ENCODE measurements at places on chromosomes 1 and 21.

DNA sequence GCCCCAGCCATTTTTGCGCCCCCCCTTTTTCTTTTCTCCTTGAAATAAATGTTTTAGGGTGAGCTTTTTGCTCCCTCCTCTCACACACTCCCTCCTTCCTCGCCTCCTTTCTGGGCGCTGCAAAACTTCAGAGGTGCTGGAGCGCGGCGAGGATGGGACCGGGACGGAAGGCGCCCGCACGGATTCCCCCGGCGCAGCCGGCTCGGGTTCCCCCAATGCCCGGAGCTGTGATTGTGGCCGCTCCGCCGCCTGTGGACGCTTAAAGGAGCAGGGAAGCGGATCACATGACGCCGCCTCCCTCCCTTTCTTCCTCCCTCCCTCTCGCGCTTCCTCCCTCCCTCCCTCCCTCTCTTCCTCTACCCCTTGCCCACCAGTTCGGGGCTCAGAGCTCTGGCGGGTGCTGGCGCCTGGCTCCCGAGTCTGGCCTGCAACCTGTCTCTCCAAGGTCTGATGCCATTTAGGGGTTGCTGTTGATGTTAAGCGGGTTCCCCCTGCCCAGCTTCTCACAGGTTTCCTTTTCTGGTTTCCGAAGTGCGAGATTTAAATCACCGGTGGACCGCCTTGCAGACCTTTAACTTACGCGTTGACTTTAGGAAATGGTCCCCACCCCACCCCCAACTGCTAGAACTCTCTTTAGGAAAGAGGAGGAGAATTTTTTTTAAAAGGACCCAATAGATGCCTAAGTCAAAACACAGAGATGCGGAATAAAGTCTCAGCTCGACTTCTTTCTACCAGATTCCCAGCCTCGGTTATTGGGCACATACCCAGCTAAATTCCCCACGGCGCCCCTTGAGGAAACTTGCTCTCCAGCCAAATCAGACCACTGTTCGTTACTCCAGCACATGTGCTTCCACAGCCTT is at the start of gene WLS:
Gene WLS (minus strand): TSS at position 235 of the 860 bp plus-strand sequence. CDS start 224 bp downstream, at position 11.
- DNase-seq = no peak

DNA sequence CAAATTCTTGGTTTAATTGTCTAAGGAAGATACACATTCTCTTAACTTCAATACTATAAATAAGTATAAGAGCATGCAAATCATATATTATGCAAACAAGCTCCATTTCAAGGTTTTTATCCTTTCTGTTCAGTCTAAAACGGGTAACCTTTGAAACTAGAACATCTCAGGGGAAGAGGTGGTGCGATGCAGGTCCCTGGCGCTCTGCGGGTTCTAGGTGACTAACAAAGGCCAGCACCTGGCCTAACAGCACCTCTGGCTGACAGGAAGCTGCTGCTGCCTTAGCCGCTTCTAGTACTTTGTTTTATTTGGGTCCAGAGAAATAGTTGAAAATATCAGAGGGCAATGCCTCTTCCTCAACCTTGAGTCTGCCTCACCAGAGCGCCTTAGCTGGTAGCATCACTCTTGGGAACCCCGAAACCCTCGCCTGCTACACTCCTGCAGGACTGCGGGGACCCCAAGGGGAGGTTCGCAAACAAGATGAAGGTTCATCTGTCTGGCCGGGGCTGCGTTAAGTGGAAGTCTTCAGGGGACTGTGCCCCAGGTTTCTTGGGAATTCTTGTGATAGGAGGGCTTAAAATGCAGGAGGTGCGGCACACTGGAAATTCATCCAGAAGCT is 45.5 kb downstream of the PRDM15 start:
- no peak for DNase-seq

- DNase-seq = no peak
These were observed 39.8 kb downstream of the MYSM1 start for GRCh38 chr1:58660105-58660504.

- no peak for DNase-seq
These were observed 212.5 kb upstream of the MAP1LC3C start for GRCh38 chr1:242211254-242212022.

- no peak for DNase-seq
These were observed 57.9 kb upstream of the ADARB1 start for GRCh38 chr21:45016406-45017038.

DNA sequence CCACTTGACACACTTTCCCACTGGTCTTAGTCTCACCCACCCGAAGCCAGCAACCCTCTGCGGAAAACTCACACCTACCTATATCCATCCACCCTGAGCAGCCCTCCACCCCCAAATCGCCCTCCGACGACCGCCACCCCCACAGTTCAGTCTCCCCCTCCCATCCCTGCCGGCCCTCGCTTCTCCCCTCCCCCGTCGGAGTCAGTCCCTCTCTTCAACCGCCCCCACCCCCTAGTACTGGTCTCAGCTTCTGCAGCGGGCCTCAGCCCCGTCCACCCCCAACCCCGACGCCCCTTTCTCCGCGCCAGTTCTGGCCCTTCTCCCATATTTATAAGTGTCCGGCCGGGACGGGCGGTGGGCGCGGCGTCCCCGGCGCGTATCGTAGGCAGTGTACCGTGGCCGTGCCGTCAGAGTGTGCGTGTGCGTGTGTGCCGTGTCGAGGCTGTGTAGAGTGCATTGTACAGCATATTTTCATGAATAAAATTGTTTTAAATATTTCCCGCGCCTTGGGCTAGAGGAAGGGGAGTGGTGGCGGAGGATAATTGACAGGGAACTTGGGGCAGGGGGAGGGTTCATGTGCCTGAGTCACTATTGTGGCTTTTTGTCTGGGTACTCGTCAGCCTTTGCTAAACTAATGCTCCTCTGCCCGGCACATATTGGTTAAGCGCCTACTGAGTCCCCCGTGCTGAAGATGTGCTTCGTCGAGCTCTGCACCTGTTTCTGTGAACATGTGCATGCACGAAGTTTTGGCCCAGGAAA is 22.0 kb downstream of the FOXO6 start:
- no peak for DNase-seq

- no peak for DNase-seq
These were observed 31.4 kb downstream of the SERTAD4 start for GRCh38 chr1:210263963-210264362.

DNA sequence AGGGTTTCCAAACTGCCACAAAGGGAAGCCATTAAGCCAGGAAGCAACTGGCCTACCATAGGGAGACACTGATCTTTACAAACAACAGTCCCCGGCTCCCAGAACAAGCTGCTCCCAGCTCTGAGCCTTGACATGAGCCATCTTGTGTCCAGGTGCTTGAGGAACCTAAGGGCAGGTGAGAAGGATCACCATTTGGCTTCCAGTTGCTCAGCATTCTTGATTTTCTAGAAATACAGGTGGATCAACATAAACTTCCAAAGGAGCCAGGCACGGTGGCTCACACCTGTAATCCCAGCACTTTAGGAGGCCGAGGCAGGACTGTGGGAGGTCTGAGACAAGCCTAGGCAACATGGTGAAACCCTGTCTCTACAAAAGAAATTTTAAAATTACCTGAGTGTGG is 21.6 kb downstream of the ZBTB17 start:
- no peak for DNase-seq

GRCh38 chr1:8765198-8765597 is 52.2 kb downstream of the RERE start:
- no peak for DNase-seq

DNA sequence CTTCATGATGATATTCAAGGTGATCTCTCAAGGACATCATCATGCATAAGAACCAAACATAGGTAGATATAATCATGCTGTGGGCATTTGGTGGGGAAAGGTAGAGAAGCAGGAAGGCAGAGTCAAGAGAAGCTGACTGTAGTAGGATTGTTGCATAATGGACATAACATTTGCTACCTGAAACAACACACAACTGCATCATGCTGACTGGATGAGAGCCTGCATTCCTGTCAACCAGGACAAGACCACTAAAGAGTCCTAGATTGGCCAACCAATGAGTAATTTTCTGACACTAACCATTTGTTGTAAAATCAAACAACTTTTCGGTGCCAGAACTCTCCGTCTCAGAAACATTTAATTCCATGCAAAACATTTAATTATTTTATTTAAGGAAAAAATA is 377.2 kb downstream of the PLPP3 start:
- no peak for DNase-seq

DNA sequence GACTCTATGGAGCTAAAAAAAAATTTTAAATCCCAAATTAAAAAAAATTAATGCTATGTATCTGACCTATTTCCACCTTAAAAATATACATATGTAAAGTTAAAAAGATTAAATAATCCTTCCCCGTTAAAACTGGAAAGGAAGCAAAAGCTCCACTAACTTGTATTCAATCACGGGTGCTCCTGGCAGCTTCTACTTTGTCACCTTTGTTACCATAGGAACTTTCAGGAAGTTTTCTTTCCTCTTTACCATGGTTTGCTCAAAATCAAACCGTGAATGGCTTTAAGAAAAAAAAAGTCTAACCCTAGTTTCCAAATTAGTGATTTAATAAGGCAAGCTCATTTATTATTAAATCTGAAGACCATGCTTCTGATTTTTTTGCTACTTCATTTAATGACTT is 3.5 kb downstream of the GPATCH2 start:
- DNase-seq = no peak

DNA sequence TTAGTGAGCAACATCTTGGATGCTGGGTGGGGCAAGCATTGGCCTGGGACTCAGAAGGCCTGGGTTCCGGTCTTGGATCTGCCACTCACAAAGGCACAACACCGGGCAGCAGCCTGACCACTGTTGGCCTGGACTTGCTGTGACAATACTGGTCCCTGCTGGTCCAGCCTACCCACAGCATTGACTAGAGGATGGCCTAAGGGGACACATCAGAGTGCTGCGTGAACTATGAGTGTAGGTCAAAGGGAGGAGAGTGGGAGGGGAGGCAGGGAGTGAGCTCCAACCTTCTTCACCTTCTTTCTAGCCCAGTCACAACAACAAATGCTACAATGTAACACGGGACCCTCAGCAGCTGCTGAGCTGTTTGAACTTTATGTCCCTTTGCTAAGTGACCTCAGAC is 31.1 kb downstream of the TMEM50A start:
- DNase-seq = no peak

- DNase-seq = no peak
These were observed 161.2 kb downstream of the PSMG1 start for GRCh38 chr21:39022035-39022434.

Data from activated CD8-positive, alpha-beta memory T cell treated with anti-CD3 and anti-CD28 coated beads for 1 hour (primary cell).